HFFc6 (cell line): ENCODE measurements at places on chromosomes 4 and X.

DNA sequence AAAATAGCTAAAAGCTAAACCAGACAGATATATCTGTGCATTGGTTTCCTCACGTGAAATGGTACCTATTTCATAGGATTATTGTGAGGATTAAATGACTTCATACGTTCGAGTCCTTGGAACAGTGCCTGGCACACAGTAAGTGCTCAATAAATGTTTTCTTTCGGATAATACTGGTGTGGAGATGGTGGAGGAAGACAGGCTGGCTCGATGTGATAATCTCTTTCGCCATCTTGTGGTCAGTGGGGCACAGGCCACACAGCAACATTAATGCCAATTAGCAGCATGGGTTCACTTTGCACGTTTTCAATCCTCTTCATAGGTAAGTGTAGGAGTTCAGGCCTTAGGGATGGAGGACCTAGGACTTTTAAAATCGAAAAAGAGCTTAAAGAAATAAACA, 9.3 kb downstream of the PAGE4 start:
- DNase-seq: peak; percentile 0

GRCh38 chr4:128831531-128832242, 22.2 kb downstream of the JADE1 start:
- DNase-seq: no peak

GRCh38 chrX:128425546-128425945, 373.3 kb upstream of the ACTRT1 start:
- DNase-seq: no peak

DNA sequence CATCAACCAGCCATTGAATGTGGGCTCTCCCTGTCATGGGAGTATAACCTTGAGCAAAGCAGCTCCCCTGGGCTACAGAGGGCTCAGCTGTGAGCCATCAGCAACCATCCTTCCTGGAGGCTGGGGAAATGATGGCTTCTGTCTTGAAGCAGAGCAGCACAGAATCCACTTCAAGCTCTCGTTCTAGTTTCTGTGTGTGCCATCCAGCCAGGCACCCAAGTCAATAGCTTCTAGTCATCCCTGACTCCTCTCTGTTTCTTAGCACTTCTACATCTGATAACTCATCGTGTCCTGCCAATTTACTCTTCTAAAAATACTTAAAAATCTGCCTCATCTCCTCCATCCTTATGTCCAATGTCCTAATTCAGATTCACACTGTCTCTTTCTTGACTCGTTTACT, 42.2 kb upstream of the TSPAN5 start:
- no peak for DNase-seq

- no peak for DNase-seq
Measured at GRCh38 chr4:79603681-79604080, 195.7 kb upstream of the GK2 start.

GRCh38 chrX:153338836-153339235, 4.9 kb downstream of the ZNF275 start:
- no peak for DNase-seq

- no peak for DNase-seq
Measured at GRCh38 chrX:16903274-16904022, 33.3 kb upstream of the RBBP7 start.

GRCh38 chr4:124487651-124488050, 224.9 kb downstream of the ANKRD50 start:
- DNase-seq: no peak

DNA sequence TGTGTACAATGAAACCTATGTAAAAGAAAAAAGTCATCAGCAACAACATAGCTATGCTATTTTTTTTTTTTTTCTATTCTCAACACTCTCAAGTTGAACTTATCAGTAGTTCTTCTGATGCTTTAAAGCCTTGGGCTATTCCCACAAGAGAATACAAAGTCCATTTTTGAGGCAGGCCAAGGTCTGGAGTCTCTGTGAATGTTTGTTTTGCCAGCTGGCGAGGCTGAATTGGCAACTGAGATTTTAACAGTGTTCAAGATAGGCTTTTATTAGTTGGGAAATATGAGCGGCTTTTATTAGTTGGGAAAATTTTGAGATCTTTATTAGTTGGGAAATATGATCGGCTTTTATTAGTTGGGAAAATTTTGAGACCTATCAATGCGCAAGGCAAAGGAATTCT, 336.6 kb downstream of the SLITRK2 start:
- no peak for DNase-seq

- DNase-seq: no peak
Measured at GRCh38 chrX:37872303-37872655, 24.9 kb upstream of the DYNLT3 start.

DNA sequence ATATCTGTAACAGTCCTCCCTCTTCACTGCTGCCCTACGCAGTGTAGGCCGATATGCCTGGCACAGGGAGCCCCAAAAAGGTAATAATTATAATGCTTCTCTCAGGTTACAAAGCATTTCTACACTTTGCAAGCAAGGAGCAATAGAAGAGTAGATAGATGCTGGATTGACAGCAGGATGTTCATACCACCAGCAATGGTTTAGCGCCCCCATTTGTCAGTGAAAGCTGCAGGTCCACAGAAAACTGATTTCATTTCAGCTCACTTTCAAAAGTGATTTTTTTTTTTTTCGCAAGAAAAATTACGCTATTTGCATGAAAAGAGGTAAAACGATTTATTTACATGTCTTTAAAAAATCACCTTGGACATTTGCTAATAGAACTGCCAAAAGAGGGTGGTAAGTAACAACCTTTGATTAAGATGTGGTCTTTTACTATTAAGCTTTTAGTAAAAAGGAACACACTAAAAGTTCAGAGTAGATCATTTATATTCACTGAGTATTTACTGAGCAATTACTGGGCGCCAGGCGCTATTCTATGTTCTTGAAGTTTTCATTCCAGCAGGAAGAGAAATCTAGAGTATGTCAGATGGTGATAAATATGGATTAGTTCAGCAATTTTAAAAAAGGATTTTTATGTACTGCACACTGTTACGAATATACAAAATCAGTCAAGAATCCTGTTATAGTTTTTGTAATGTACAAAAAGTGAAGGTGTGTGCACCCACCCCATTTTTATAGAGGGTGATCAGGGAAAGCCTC, 34.4 kb downstream of the HPF1 start:
- DNase-seq: no peak

GRCh38 chrX:121479406-121479805, 432.0 kb downstream of the GLUD2 start:
- DNase-seq: no peak

DNA sequence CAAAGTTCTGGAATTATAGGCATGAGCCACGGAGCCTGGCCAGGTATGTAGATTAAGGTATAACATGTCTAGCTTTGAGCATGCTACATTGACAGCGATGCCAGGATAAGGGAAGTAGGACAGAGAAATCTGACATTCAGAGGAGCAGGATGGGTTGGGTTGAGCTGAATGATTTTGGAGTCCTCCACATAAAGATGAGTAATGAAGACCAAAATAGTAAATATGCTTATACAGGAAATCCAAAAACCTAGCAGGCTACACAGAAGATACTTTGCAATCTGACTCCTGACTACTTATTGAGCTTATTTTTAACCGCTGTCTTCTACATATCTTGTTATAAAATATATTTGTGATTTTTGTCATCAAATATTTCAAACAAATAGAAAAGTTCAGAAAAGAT, 69.7 kb downstream of the PDGFC start:
- no peak for DNase-seq

DNA sequence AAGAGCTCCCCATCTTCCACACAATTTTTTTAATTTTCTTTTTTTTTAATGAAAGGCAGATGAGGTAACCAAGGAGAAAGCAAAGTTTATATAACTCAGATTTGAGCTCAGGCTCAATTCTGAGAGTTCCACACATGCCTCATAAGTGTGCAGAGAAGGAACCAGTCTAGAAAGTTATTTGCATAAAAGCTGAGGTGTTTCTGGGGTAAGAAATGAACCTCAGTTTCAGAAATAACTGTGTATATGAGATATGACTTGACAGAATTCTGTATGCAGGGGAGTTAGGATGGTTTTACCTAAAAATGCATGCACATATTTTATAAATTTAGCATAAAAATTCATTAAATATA, 51.3 kb downstream of the DTHD1 start:
- DNase-seq: no peak

DNA sequence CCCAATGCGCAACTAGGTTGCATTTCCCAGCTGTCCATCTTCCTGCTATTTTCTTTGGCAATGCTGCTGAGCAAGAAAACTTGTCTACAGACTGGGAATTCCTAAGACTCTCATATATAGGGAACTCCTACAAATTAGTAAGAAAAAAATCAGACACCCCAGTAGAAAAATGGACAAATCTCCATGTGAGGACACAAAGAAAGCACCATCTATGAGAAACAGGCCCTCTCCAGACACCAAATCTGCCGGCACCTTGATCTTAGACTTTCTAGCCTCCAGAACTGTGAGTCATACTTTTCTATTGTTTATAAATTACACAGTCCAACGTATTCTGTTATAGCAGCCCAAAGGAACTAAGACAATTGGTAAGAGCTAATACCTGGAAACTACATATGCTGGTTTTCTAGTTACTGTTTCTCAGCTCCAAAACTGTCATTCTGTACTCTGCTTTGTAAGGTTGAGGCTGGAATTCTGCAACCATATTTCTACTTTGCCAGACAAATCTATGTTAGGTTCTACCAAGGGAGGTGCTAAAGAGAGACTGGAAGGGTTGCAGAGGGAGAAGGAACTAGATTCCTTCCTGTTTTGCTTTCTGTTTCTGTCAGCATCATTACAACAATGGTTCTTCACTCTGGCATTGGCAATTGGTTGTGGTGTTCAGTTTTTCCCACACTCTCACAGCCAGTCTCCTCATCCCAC, 35.7 kb upstream of the FAM241A start:
- peak; percentile 12 for DNase-seq

DNA sequence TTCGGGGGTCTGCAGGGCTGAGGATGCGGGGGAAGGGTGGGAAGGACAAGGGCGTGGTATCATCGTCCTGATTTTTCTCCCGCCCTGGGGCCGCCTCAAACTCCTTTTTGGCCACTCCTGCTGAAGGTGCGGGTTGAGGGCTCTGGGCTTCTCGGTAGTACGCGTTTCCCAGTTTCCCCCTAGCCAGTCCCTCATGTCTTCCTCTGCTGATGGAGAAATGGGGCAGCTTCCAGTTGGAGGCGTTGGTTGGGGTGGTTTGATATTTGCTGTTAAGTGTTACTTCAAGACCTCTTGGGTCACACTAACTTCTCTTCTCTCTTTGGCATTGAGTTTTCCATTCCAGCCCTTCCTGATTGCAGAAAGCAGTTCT, 482 bp downstream of the GSTCD start:
- no peak for DNase-seq

DNA sequence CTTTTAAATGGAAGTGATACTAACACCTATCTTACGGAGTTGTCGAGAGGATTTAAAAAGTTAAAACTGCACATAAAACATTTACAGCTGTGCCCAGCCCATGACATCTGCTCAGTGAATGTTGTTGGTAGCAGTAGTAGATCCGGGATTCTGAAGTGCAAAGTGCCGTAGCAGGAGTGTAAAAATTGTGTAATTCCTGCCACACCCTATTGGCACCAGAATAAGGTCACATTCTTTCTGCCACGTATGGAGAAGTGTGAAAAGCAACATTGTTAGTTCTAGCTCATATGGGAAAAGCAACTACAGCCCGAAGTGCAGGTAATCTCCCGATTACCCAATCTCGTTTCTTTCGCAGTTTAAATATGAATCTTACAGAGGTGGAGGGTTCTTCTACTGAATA, 31.2 kb downstream of the PRIMPOL start:
- no peak for DNase-seq

GRCh38 chr4:102735582-102735981, 25.2 kb downstream of the MANBA start:
- no peak for DNase-seq

DNA sequence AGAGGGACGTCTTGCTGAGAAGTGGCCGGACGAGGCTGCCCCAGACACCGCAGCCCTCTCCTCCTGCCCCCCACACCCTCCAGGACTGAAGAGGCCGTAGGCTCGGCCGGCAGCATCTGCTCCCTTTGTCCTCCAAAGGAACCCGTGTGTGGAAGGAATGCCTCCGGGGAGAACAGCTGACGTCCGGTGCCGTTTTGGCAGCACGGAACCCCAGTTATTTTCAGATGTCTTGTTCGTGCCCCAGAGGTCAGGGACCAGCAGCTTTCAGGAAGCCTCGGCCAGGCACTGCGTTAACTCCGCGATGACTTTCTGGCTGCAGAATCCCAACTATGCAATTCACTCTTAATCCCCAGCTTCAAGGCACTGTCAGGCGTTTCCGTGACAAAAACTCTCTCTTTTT, 10.9 kb upstream of the PPP2R3B start:
- peak; percentile 94 for DNase-seq

GRCh38 chrX:134682081-134682480, 23.8 kb upstream of the PLAC1 start:
- DNase-seq: no peak

DNA sequence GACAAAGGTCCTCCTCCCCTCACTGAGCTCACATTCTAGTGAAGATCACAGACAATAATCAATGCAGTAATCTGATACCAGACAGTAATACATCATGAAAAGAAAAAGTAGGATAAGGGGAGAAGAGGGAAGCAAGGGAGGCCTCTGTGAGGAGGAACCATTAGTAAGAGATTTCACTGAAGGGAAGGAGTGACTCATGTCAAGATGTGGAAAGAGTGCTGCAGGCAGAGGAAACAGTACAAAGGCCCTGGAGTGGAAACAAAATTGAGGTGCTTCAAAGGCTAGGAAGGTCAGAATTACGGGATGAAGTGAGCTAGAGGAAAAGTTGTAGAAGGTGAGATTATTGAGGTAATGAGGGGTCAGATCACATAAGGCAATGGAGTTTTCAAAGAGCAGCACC, 38.1 kb downstream of the LAMTOR3 start:
- DNase-seq: peak; percentile 15

- peak; percentile 52 for DNase-seq
Measured at GRCh38 chr4:74056114-74056857, 17.8 kb upstream of the CXCL3 start.

DNA sequence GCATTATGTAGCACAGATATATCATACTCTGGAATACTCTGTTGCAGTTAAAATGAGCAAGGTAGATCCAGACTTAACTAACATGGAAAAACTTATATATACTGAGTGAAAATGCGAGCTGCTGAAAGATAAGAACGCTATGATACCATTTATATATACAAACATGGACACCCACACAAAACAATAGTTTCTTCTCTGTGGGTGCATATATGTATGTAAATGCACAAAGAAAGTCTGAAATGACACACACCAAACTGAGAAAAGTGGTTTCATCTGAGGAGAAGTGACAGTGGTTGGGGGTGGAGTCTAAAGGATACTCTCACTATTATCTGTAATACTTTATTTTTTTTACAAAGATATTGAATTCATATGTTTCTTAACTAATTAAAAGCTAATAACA, 12.2 kb upstream of the FGF2 start:
- DNase-seq: no peak
